Brain microvascular endothelial cell (primary cell): ENCODE measurements at places on chromosomes 3 and 15.

DNA sequence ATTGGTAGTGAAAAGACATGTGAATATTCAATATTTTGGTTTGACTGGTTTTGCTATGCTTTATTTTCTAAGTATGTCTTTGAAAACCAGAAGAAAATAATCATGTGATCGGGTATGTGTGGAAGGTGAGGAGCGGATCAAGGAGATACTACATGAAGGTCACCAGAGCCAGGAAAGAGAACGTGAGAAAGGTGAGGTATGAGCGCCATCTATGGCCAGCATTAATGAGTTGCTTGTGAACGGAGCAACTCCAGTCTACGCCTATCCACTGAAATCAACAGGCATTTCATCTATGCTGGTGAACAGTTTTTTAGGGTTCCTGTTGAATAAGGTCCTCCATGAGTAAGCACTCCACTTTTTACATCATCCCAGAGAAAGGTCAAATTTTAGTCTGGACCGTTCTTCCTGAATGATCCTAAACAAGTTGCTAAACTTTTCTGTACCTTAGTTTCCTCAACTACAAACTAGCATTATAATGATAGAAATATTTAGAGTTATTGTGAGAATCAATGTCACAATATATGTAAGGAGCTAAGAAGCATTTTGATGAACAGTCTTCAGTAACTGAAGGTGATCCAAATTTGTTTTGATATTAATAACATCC is 1435.2 kb upstream of the CADM2 start:
- DNase-seq: peak; percentile 49

- DNase-seq: peak; percentile 3
Measured at GRCh38 chr3:52650439-52650838, 35.3 kb downstream of the PBRM1 start.

GRCh38 chr15:93823971-93824913 is 407.1 kb upstream of the MCTP2 start:
- DNase-seq: no peak

- DNase-seq: no peak
Measured at GRCh38 chr3:177211503-177212277, 14.4 kb upstream of the TBL1XR1 start.

- DNase-seq: no peak
Measured at GRCh38 chr3:13474021-13474420, 6.1 kb upstream of the HDAC11 start.

DNA sequence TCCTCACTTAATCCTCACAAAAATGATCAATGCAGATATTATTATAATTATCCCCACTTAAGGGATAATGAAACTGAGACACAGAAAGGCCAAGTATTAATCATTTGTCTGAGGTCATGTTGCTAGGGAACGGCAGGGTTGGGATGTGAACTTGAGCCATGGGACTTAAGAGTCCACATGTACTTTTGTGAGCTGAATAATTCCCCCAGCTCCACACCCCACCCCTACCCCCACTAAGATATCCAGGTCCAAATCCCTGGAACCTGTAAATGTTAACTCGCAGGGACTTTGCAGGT is 290.5 kb upstream of the GADL1 start:
- DNase-seq: peak; percentile 47

DNA sequence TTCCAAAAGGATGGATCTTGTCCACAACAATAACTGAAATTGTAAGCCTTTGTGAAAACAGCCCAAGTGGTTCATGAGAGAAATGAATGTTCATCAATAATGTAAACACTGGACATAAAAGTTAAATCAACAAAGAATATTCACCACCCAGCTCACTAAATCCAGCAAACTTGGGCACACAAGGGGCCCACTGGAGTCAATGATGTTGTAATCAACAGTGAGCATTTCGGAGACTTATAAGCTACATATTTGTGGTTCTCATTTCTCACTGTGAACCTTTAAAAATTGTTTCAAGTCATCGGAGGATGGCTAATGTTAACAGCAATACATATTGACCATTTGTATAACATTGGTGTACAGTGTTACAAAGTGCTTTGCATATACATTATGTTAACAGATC is 63.1 kb downstream of the VGLL4 start:
- DNase-seq: no peak
